Sciatic nerve (tissue), 2 donors: ENCODE measurements at places on chromosomes 12 and 14.
A peak's percentile ranks its signal among the peaks of the same experiment; 100 is the strongest.

GRCh38 chr14:93369713-93370266, 22.8 kb downstream of the COX8C start:
- no peak for DNase-seq

- no peak for DNase-seq
Measured at GRCh38 chr12:51262758-51263177, 7.4 kb downstream of the SMAGP start.

- no peak for DNase-seq
Measured at GRCh38 chr14:100441271-100441947, 118.3 kb downstream of the SLC25A47 start.

DNA sequence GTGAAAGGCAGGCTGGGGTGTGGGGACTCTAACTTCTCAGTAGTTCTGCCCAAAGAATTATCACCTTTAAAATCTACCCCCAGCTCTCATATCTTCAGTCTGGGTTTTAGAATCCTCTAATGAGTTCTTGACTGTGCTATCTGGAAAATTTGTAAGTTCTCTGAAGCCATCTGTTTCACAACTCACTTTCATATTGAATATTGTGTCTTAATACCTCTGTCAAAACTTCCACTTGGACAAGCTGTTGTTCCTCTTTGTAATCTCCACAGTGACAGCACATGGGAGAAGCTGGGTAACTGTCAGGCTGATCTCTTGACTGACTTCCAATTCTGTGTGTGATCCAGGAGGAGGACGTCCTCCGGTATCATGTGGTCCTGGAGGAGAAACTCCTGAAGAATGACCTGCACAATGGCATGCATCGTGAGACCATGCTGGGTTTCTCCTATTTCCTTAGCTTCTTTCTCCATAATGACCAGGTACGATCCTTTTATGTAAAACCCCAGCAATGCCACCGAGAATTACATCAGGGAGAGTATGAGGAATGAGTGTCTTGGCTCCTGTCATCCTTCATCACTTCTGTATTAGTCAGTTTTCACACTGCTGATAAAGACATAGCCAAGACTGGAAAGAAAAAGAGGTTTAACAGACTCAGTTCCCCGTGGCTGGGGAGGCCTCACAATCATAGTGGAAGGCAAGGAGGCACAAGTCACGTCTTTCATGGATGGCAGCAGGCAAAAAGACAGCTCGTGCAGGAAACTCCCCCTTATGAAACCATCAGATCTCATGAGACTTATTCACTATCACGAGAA, 111.9 kb downstream of the STAB2 start:
- no peak for DNase-seq

DNA sequence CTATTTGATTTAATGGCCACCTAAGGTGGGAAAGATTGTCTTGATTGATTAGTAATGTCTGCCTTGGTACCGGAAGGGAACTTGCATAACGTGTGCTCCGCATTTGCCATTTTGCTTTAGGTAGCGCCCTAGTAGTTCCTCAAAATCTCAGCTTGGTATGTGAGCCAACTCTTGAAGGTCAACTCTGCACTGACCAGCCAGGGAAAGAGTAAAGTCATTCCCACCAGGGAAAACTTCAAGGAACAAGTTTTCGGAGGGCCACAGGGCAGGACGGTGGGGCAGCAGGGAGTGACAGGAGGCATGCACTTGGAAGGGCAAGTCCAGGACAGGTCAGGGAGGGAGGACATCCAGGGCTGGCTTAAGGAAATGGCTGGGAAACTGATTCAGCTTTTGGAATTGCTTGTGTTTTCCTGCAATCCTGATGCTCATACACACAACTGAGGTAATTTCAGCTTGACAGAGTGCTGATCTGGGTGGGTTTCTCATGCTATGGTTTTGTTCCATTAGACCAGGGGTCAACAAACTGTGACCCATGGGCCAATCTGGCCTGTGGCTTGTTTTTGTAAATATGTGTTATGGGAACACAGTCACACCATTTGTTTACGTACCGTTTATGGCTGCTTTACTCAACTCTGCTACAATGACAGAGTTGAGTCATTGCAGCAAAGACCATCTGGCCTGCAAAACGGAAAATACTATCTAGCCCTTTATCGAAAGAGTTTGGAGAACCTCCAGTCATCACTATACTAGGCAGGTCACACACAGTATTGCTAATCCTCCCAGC, 184.5 kb downstream of the RBM19 start:
- DNase-seq = no peak

DNA sequence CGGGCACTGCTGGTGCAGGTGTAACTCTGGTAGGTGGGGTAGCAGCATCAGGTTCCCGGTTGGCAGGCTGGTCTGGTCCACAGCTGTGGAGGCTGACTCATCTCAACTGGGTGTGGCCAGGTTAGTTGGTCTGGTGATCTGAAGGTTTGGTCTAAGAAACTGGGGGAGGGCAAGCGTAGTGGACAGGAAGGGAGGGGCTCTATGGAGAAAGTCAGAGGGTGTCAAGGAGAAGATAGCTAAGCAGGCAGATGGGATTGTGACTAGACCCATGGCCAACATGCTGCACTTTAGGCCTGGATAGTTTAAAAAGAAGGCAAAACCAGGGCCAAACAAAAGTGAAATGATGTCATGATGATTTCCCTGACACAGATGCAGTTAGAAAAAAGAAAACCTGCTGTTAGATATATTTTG, 7.9 kb downstream of the TRIM9 start:
- DNase-seq = no peak

DNA sequence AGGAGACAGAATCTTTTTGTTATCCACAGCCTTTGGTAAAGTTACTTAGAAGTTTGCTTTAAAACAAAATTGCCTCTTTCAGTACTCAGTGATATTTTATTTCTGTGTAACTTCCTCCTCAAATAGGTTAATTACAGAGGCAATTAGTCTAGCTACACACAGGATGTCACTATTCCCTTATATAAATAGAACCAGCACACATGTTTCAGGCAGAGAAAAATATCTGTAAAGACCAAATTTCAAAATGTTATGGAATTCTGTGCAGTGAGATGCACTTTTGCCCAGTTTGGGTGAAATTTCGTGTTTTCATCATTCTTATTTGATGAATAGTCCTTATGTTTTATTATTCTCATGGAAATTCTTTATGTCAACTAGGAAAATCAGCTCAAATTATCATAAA, 410.6 kb upstream of the SOX5 start:
- no peak for DNase-seq

DNA sequence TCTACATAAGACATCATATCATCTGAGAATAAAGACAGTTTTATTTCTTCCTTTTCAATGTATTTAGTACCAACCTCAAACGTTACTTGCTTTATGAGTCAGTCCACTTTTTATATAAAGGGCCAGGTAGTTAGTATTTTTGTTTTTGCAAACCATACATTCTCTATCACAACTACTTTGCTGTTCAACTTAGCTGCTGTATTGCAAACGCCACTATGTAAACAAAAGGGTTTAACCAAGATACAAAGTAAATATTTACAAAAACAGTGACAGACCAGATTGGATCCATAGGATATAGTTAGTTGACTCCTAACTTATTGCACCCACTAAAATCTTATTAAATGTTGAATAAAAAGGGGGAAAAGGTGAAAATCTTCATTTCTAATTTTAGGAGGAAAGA, 87.7 kb upstream of the FOXG1 start:
- no peak for DNase-seq

GRCh38 chr12:76199808-76200207, 115.3 kb upstream of the NAP1L1 start:
- DNase-seq = no peak

GRCh38 chr12:45781080-45781479, 51.6 kb downstream of the ARID2 start:
- DNase-seq = no peak

DNA sequence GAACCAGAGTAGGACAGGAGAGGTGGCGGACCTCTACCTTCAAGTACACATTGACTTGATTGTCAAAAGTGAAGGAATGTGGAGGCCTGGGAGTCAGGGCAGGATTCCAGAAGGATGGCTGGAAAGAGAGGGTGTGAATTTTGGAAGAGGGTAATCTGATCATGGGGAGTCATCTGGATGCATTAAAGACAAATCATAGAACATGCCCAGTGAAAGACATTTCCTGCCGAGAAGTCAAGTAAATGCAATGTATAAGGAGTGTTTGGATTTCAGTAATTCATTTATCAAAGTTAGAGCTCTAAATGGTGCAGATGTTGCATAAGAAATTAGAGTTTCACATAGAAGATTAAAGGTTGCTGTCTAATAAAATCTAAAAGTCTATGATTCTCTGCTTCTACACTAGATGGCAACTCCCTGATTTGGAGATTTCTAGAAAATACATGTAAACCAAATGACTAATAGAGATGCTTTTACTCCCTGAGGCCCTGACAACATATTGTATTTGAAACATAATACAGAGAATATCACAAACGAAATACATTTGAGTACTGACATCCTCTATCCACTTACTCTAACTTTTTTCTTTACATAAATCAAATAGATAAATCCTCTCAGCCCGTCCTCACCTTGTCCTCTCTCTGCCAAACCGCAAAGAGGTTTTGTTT, 91.3 kb downstream of the KCNA5 start:
- no peak for DNase-seq

- DNase-seq = no peak
Measured at GRCh38 chr14:24437736-24438067, 4.9 kb downstream of the SDR39U1 start.

GRCh38 chr14:35366056-35366451, 38.5 kb downstream of the NFKBIA start:
- DNase-seq = no peak

DNA sequence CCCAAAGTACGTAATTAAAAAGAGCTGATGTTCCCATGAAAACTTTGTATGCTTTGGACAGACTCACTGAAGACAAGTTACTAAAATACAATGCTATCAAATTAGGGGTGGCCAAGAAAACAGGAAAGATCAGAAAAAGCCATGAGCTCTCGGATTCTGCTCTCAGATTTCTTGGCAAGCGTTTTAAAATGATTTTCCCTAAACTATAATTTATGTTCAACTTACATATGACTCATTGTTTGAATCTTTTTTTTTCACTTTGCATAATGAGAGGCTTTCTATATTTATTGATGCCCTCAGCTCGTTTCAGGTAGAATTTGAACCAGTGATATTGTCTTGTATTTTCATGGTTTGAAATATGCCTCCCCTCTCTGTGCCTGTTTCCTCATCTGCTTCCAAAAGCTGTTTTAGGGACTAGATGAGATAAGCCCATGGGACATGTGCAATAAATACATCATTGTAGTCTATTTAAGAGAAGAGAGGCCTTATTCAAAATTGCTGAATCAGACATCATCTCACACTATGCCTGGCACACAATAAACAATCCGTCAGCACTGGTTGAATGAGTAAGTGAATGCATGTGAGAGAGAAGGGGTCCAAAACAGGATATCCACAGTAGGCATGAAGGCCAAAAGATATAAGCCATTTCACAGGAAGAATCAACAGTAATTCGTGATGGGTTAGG, 4.7 kb upstream of the IPO8 start:
- no peak for DNase-seq

DNA sequence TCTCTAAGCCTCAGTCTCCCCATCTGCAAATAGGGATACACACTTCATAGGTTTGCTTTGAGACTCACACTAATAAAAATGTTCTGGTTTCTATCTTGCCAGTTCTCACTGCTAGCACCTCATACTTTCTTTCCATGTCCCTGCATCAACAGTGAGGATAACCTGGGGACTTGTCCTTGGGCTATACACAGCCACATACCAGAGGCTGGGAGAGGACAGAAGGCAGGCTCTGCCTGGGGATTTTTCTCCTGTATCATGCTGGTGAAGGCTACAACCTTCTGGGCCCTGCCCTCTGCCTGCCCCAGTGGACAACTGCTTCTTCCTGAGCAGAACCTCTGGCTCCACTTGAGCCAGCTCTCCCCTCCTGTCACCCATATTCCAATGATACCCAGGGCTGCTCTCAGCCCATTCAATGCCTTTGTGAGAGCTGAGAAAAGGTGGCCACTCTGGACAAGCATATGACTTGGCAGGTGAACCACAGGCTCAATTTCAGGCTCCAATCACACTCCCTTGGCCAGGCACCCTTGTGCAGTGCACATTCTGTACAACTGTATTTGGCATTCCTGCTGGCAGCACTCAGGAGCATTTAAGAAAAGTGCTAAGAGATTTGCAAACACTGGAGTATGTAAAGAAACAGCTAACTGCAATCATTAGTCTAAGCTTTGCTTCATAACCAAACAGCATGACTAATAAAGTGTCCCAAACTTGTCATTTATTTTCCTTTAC, 135.8 kb upstream of the VRK1 start:
- no peak for DNase-seq

GRCh38 chr12:108691998-108692808, 39.1 kb downstream of the CORO1C start:
- peak; percentile 66 for DNase-seq

- no peak for DNase-seq
Measured at GRCh38 chr14:104989951-104990303, 4.3 kb downstream of the CLBA1 start.

DNA sequence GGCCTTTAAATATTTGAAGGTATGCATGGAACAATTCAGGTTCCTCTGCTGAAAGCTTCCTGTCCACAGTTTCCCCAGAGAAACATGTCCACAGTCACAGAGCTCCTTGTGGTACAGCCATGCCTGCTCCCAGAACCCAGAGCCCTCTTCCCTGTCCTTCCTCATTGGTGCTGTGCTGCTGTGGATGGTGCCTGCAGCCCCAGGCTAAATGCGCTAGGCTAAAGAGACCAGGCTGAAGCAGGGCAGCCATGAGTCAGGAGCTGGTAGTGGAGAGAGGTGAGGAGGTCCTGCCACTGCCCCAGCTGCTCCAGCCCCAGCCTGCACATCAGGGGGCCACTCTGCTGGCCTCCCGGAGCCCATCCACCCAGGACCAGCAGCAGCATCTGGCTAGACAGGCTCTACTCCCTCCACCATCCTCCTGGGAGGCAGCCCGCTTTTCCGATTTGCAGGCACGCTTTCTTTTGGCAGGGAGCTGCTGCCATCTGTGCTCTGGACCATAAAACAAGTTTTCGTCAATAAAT, 65.4 kb upstream of the DDX11 start:
- no peak for DNase-seq
